Activated B cell treated with CpG ODN at 0.5 μM for 24 hours (primary cell): ENCODE measurements at places on chromosomes 1 and 21.

DNA sequence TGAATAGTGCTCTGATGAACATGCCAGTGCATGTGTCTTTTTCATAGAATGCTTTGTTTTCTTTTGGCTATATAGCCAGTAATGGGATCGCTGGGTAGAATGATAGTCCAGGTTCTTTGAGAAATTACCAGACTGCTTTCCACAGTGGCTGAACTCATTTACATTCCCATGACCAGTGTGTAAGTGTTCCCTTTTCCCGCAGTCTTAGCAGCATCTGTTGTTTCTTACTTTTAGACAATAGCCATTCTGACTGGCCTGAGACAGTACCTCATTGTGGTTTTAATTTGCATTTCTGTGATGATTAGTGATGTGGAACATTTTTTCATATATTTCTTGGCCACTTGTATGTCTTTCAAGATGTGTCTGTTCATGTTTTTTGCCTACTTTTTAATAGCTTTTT is 784.5 kb downstream of the USP25 start:
- no peaks in the 10 kb centered on the region for H3K4me1 ChIP-seq
- H3K27ac ChIP-seq = no peak overlapping the region

DNA sequence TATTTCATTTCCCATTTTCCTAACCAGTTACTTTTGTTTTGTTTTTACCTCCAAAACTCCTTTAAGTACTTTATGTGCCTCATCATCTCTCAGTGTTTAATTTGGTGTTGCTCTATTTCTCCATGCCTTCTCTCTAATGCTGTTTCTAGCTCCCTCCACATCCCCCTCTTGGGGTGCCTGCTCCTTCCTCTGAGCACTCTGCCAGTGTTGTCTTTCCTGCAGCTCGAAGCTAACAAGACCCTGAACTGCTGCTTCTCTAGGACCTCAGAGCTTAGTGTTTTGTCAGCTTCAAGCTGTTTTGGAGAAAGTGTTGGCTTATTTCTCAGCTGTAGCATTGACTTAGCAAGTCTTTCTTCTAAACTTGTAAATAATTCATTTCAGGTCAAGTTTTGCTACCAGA is 290.6 kb downstream of the DPYD start:
- no peak for DNase-seq
- H3K27ac ChIP-seq = no peak overlapping the region
- H3K27me3 ChIP-seq = no peaks in the 10 kb centered on the region
- H3K36me3 ChIP-seq = no peaks in the 10 kb centered on the region
- H3K4me3 ChIP-seq = no peak overlapping the region

- no peak for DNase-seq
- no peak overlapping the region for H3K4me3 ChIP-seq
- no peaks in the 10 kb centered on the region for H3K4me1 ChIP-seq
- H3K27me3 ChIP-seq = no peaks in the 10 kb centered on the region
- peaks cover 82% of the 10 kb centered on the region for H3K36me3 ChIP-seq
Measured at GRCh38 chr1:8360493-8361197, 42.7 kb downstream of the SLC45A1 start.

DNA sequence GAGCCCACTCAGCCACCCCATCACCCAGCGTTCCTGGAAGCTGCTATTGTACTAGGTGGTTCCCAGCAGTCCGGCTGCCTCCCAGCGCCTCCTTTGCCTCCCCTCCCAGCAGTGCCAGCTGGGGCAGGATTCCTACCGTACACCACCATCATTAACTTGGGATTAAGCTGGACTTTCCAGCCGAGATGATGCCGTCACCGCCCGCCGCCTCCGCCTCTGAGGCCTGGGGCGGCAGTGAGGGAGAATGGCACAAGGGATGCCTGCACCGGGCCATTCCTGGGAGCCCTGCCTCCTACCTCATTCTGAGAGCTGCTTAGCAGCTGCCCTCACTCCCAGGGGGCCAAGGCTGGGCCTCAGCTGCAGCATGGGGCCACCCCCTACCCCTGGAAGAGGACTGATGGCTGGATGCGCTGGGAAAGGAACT is 13.2 kb downstream of the CNTN2 start:
- H3K27me3 ChIP-seq = peaks cover 9% of the 10 kb centered on the region
- no peaks in the 10 kb centered on the region for H3K36me3 ChIP-seq
- no peak for DNase-seq
- no peaks in the 10 kb centered on the region for H3K4me1 ChIP-seq

GRCh38 chr1:53536606-53537005 is 77.4 kb downstream of the DMRTB1 start:
- no peak overlapping the region for H3K4me3 ChIP-seq
- no peaks in the 10 kb centered on the region for H3K36me3 ChIP-seq
- no peak overlapping the region for H3K27ac ChIP-seq
- H3K27me3 ChIP-seq = peaks cover 3% of the 10 kb centered on the region
- no peaks in the 10 kb centered on the region for H3K4me1 ChIP-seq

- H3K27me3 ChIP-seq = peaks cover 16% of the 10 kb centered on the region
- H3K4me3 ChIP-seq = no peak overlapping the region
- no peaks in the 10 kb centered on the region for H3K4me1 ChIP-seq
- H3K36me3 ChIP-seq = no peaks in the 10 kb centered on the region
Measured at GRCh38 chr1:201389051-201389450, 10.1 kb downstream of the LAD1 start.

DNA sequence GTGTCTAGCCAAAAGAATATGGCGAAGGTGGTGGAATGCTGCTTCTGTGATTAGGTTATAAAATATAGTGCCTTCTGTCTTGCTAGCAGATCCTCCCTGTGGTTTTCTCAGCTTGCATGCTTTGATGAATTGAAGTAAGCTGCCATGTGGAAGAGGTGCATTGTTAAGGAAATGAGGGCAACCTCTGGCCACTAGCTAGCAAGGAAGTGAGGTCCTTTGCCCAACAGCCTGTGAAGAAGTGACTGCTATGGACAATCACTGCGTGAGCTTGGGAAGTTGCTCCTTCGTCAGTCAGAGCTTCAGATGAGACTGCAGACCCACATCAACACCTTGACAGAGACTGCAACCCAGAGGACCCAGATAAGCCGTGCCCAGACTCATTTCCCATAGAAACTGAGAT is 109.4 kb downstream of the GIPC2 start:
- DNase-seq = no peak
- H3K4me1 ChIP-seq = no peaks in the 10 kb centered on the region
- H3K4me3 ChIP-seq = no peak overlapping the region
- H3K36me3 ChIP-seq = no peaks in the 10 kb centered on the region

DNA sequence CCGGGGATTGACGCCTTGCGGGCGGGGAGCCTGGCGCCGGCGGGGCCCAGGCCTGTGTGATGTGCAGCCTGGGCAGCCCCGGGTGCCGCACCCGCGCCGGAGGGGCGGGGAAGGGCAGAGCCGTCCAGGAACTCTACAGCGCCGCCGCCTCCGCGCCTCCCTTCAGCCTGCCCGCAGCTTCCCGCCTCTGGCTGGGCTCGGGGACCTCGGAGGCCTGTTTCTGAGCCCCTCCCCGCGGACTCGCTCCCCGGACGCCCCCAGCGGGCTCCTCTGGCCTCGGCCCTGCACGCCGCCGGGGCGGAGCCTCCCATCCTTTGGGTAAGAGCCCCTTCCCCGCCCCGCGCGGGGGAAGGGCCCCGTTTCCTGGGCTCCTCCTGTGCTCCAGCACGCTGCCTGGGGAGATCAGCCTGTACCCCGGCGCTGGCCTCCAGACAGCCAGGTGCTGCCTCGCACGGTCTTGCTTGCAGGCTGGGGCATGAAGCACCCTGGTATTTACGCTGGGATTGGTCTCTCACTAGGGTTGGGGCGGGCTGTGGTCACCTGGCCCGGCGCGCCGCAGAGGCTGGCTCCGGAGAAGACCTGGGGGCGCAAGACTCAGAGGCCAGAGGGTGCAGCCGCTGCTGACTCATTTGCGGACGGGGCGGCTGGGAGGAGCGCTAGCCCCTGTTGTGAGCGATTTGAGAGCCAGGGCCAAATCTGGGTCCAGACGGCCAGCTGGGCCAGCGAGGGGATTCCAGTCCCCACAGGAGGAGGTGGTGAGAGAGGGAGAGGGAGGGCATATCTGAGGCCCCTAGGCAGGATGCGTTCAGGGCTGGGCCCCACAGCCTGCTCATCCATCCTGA is 5.7 kb upstream of the ACOT11 start:
- H3K4me3 ChIP-seq = peak overlapping the region; percentile 70
- DNase-seq = peak; percentile 24
- peaks cover 24% of the 10 kb centered on the region for H3K27me3 ChIP-seq
- no peak overlapping the region for H3K27ac ChIP-seq
- no peaks in the 10 kb centered on the region for H3K36me3 ChIP-seq

DNA sequence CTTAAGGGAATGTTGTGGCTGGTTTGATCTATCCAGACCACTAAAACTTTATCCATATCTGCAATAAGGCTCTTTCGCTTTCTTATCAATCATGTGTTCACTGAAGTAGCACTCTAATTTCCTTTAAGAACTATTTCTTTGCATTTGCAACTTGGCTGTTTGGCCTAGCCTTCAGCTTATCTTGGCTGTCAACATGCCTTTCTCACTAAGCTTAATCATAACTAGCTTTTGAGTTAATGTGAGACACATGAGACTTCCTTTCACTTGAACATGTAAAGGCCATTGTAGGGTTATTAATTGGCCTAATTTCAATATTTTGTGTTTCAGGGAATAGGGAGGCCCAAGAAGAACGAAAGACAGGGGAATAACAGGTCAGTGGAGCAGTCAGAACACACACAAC is 124.7 kb downstream of the TNFSF18 start:
- H3K4me3 ChIP-seq = no peak overlapping the region
- no peak overlapping the region for H3K27ac ChIP-seq
- DNase-seq = no peak
- H3K36me3 ChIP-seq = no peaks in the 10 kb centered on the region

- peak overlapping the region; percentile 97 for H3K4me3 ChIP-seq
- H3K4me1 ChIP-seq = peaks cover 35% of the 10 kb centered on the region
- peaks cover 23% of the 10 kb centered on the region for H3K36me3 ChIP-seq
- H3K27ac ChIP-seq = peak overlapping the region; percentile 96
- no peak for DNase-seq
Measured at GRCh38 chr1:110408488-110408887, 994 bp upstream of the LAMTOR5 start.

GRCh38 chr1:1082776-1083415 is 8.8 kb upstream of the RNF223 start:
- no peaks in the 10 kb centered on the region for H3K27me3 ChIP-seq
- DNase-seq = no peak
- H3K4me1 ChIP-seq = peaks cover 7% of the 10 kb centered on the region
- no peak overlapping the region for H3K4me3 ChIP-seq
- peaks cover 3% of the 10 kb centered on the region for H3K36me3 ChIP-seq
- no peak overlapping the region for H3K27ac ChIP-seq

DNA sequence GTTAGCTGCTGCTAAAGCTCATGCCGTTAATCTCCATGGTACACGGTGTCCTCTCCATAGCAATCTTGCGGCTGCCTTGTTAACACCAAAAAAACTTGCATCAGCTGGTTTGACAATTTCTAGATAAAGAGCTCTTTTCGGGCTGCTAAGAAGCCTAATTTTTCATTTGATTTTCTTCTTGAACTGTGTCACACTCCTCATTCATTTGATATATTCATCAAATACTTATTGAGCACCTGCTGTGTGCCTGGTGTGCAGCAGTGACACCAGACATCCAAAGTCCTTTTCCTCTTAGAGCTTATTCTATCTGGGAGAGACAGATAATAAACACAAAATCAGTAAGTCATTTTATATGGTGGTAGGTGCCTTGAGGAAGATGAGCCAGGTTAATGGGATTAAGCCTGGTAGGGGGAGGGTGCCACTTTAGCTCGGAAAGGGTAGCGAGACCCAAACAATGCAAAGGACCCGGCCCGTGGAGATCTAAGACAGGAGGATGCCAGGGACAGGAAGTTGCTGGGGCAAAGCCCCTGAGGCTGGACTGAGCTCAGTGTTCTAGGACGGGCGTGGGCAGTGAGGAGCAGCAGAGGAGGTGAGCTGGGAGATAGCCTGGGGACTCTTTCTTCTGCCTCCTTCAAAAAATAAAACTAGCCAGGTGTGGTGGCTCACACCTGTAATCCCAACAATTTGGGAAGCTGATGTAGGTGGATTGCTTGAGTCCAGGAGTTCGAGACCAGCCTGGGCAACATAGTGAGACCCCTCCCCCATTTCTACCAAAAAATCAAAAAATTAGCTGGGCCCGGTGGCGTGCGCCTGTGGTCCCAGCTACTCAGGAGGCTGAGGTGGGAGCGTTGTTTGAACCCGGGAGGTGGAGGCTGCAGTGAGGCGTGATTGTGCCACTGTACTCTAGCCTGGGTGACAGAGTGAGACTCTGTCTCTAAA is 50.7 kb upstream of the LGALS8 start:
- no peaks in the 10 kb centered on the region for H3K4me1 ChIP-seq
- H3K27ac ChIP-seq = no peak overlapping the region
- no peak overlapping the region for H3K4me3 ChIP-seq
- DNase-seq = no peak
- H3K27me3 ChIP-seq = peaks cover 19% of the 10 kb centered on the region

GRCh38 chr1:213914392-213914791 is 73.4 kb upstream of the PROX1 start:
- DNase-seq = no peak
- H3K4me3 ChIP-seq = no peak overlapping the region
- H3K27ac ChIP-seq = no peak overlapping the region
- H3K27me3 ChIP-seq = peaks cover 2% of the 10 kb centered on the region

DNA sequence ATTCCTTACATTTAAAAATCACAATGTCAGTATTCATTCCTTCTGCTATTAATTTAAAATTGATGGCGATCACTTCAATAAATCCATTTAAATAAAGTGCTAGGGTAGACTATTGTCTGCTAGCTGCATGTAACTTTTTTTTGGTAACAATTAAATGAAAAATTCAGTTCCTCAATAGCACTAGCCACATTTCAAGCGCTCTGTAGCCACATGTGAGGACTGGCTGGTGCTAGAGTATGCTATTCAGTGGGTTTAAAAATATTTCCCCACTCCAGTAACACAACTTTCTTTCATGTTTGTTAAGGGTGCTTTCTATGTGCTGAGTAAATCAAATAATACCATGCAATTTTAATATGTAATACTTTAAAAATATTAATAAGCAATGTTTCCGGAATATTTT is 108.2 kb downstream of the LTN1 start:
- H3K36me3 ChIP-seq = peaks cover 28% of the 10 kb centered on the region
- DNase-seq = no peak
- H3K4me1 ChIP-seq = peaks cover 20% of the 10 kb centered on the region
- peak overlapping the region; percentile 88 for H3K4me3 ChIP-seq
- H3K27ac ChIP-seq = peak overlapping the region; percentile 93
- H3K27me3 ChIP-seq = peaks cover 3% of the 10 kb centered on the region
